ENCODE measurements at places on chromosomes 5 and 9. TPM values are rescaled to one million over a fixed set of nuclear protein-coding genes. Genes with fewer than 3 reads are reported as not detected.

DNA sequence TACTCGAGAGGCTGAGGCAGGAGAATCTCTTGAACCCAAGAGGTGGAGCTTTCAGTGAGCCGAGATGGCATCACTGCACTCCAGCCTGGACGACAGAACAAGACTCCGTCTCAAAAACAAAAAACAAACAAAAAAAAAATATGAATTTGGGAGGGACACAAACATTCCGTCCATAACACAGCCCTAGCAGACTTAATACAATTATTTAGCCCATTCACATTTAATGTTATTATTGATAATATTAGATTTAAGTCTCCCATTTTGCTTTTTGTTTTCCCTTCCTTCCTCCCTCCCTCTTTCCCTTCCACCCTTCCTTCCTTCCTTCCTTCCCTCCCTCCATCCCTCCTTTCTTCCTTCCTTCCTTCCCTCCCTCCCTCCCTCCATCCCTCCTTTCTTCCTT is 4.6 kb upstream of the CCNI2 start:
- DNase-seq, result no peak

GRCh38 chr5:32724526-32724925 is 13.4 kb downstream of the NPR3 start:
- DNase-seq, result no peak

- DNase-seq, result no peak
These were observed 231.9 kb downstream of the ATPSCKMT start for GRCh38 chr5:10017786-10018185.

GRCh38 chr9:68513385-68513784 is 27.3 kb downstream of the TMEM252 start:
- no peak for DNase-seq

LRRC19 gene
- total RNA-seq, result not detected

All from activated naive CD4-positive, alpha-beta T cell treated with anti-CD3 and anti-CD28 coated beads for 36 hours (primary cell).